Renal cortex interstitium (tissue), 15 donors: ENCODE measurements at places on chromosomes 6 and 20.

GRCh38 chr20:25418776-25419175 is 11.3 kb downstream of the GINS1 start:
- DNase-seq, result no peak

DNA sequence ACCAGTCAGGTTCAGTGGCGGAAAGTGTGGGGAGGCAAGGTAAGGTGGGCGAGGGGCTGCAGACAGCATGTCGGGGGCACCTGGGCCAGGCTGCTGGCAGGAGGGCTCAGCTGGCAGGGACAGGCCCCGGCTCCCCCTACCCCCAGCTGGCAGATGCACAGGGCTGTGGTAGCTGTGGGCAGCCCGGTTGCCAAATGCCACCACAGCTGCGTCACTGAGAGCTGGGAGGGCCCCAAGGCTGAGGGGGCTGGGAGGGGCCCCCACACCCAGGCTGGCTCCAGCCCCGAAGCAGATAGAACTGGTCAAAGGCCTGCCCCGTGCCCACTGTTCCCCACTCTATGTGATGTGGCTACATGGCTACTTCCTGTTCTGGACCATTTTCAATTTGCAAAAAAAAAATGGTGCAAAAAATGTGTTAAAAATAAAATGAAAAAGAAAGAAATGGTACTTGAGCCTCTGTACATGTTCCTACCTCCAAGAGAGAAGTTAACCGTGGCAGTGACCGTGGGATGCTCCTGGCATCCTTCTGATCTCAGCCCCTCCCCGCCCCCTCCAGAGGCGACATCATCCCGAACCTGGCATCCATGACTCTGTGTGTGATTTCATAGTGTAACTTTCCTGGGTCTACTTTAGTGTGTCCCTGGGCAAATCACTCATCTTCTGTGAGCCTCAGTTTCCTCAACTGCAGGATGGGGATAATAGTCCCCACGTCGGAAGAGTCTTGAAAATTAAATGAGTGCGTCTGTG is 64.4 kb downstream of the UBE2V1 start:
- no peak for DNase-seq

DNA sequence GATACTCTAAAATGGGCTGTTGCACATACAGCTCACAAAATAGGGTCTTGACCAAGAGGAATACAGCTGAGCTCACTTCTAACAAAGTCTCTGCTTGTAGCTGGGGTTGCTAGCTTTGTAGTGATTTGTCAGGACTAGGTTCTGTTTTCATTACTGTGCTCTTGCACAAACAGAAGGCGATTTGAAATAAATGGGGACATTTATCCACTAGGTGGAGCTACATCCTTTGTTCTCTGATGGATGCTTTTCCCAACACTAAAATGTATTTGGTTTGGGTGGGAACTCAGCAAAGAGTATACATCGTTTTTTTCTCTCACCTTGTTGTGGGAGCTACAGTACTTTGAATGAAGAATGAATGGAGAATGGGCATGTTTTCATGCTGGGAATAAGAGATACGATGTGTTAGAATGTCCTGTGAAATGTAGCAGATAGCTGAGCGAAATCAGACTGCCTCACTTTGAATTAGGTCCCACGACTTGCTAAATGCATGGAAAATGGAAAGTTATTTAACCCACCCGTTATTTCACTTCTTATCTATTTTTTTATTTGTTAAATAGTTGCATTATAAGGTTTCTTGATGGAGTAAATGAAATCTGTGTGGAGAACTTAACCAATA is 494.7 kb upstream of the MAP3K7 start:
- DNase-seq, result peak; percentile 81

DNA sequence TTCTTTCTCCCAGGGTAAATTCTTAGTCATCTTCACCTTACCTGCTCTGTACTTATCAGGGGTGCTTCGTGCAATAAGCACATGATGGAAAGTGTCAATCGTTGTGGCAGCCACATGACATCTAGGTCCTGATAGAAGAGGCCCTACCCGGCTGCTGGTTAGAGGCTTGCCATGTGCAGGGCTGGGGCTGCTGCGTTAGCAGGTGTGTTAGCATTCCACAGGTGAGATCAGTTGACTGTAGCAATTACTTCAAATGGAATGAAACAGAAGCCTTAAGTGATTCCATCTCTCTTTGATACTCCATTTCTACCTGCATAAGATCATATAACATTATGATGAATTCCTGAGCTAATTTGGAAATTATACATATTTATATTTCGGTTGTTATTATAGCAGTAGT is 127.0 kb downstream of the UST start:
- DNase-seq, result no peak

GRCh38 chr20:41345729-41346067 is 5.1 kb downstream of the LPIN3 start:
- no peak for DNase-seq

DNA sequence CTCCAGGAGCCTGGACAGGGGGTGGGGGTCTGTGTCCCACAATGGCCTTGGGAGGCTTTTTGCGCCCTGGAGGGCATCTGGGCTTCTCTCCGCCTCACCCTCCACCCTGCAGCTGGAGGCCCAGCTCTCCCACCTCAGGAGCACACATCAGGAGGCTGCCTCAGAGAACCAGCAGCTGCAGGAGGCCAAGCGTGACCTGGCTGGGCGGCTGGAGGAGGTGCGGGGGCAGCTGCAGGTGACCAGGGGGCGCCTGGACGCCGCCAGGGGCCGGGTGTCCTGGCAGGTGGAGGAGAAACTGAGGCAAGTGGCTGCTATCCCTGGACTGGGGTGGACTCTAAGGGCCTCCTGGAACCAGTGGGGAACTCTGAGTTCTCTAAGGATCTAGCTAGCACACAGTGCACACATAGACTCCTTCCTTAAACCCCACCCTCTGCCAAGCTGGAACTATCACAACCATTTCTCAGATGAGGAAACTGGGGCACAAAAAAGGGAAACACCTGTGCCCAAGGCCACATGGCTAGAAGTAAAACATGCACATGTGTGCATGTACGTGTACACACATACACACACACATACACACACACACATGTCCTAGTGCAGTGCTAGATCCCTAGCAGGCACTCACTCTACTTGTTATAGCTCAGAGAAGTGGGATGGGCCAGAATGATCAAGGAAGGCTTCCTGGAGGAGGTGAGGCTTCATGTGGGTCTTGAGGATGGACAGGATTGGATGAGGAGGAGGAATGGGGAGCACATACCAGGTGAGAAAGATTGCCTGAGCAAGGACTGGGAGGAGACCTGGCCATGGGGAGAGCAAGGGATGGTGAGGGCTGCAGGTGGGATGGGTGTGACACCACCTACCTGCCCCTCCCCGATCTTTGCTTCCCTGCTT is 22.9 kb downstream of the RAB44 start:
- no peak for DNase-seq

- no peak for DNase-seq
Observed at GRCh38 chr20:57675773-57676172, 34.0 kb downstream of the PMEPA1 start.

DNA sequence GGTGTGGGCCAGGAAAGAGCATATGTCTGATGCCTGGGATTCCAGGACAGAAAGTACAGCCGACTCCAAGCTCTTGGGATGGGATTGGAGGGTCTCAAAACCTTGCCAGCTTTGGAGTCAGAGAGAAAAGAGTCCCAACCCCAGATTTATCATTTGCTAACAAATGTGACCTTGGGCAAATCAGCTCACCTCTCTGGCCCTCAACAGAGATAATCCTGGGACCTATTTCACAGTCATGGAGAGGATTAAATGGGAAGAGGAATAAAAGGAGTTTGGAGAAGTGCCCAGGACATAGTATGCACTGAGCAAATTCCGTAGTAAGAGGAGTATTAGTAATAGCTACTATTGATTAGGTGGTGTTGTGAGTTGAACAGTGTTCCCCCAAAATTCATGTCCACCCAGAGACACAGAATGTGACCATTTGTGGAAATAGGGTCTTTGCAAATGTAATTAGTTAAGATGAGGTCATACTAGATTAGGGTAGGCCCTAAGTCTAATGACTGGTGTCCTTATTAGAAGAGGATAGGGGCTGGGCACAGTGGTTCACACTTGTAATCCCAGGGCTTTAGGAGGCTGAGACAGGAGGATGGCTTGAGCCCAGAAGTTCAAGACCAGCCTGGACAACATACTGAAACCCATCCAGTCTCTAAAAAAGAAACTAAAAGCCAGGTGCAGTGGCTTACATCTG is 17.1 kb downstream of the RIPOR3 start:
- DNase-seq, result no peak

DNA sequence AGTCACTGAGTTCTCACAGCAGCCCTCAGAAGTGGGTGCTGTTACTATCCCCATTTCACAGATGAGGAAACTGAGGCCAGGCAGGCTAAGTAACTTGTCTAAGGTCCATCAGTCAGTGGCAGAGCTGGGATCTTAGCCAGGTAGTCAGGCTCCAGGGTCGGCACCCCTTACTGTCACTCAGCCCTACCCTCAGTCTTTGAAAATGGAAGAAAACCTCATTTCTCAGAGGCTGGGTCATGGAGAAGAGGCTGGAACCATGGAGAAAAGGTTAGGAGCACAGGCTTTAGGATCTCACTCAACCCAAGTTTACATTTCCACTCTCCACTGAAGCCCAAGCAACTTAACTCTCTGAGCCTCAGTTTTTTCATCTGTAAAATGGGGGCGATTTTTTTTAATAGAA is 116.2 kb upstream of the SIRPG start:
- no peak for DNase-seq

DNA sequence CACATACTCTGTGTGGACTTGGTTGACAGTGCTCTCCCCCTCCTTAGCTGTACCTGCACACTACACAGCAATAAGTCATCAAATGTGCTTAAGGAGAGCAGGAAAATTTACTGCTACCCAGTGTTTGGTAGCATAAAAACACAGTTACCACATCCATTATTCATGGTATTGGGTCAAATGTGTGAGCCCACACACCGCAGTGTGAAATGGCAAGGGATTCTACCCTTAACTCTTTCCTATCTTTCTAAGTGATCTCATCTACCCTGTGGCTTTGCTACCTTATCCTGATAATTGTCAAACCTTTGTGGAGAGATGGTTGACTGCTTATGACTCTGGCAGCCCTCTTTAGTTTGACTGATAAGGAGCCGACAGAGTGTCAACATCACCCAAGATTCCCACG is 47.6 kb downstream of the STX11 start:
- no peak for DNase-seq

DNA sequence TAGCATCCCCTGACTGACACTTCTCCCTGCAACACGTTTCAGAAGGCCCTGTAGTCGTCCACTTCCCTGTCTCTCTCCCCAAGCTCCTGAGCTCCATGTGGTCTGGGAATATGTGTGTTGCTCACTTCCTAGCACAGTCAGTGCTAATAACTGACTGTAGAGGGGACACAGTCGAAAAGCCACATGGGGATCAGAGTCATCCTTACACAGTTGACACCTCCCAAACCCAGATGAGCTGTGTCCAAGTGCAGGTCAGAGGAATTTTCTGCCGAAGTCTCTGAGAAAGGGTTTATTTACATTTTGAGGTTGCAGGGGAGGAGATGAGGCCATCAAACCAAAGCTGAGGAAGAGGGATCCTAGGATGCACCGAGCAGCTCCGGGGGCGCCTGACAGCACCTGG is 3.5 kb upstream of the ADAM33 start:
- DNase-seq, result no peak

GRCh38 chr6:105539911-105540310 is 137.0 kb upstream of the PREP start:
- DNase-seq, result no peak

GRCh38 chr6:104995989-104996617 is 39.2 kb downstream of the LIN28B start:
- no peak for DNase-seq
